ENCODE measurements at places on chromosomes 5 and 9.

DNA sequence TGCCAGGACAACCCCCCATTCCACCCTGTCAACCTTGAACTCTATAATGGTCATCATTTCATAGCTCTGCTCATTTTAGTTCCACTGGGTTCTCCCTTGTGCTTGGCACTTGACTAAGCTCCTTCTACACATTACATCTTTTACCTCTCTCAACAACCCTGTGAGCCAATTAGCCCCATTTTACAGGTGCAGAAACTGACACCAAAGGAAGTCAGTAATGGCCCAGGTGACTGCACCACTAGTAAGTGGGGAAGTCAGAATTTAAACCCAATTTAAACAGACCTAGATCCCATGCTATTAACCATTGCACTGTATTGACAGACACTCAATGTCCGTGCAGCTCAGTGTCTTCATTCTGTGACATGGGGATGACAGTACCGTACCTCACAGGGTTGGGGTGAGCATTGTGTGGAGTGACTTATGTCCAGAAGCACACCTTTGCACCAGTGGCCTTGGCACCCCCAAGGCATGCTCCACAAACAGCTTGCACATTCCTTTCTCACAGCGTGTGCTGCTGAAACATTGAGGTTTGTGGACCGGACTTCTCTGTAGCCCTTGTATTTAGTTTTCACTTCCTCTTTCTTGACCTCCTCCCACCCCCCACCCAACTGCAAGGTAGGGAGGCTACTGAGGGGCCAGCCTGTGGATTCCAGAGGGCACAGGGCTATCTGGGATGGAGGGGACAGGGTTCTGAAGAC lies 23.1 kb downstream of the IRF1 start:
- DNase-seq = peak; percentile 86

- DNase-seq = no peak
Measured at GRCh38 chr9:7802666-7803065, 3.1 kb upstream of the DMAC1 start.

- no peak for DNase-seq
Measured at GRCh38 chr5:67997892-67998457, 217.6 kb upstream of the PIK3R1 start.

GRCh38 chr5:2752059-2752820 lies 763 bp upstream of the IRX2 start:
- DNase-seq = no peak

GRCh38 chr5:148899993-148900392 lies 73.6 kb downstream of the ADRB2 start:
- DNase-seq = no peak

GRCh38 chr9:72485821-72486593 lies 35.4 kb upstream of the TMC1 start:
- no peak for DNase-seq

DNA sequence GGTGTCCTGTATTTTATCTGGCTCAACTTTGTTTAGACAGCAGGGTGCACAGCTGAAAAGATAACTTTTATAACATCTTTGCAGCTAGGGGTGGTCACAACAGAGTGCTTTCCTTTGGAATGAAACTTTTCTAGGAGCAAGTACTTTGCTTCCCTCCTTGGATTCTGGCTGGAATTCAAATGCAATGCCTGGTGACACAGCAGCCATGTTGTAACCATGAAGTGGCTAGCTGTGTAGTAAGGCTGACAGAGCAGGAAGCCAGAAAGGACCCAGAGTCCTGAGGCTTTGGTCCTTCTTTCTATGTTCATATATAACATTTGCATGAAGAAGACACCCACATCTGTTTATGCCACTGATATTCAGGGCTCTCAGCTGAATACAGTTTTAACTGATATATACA lies 48.1 kb downstream of the TENT4A start:
- no peak for DNase-seq

GRCh38 chr5:169862391-169862811 lies 117.9 kb downstream of the INSYN2B start:
- no peak for DNase-seq

GRCh38 chr5:111859533-111860270 lies 102.7 kb upstream of the NREP start:
- DNase-seq = no peak

GRCh38 chr5:38931731-38932130 lies 85.9 kb downstream of the OSMR start:
- DNase-seq = no peak

GRCh38 chr5:154461531-154461930 lies 15.7 kb downstream of the SAP30L start:
- no peak for DNase-seq

- no peak for DNase-seq
Measured at GRCh38 chr9:133371261-133371711, 4.6 kb downstream of the SURF4 start.

- DNase-seq = no peak
Measured at GRCh38 chr5:111528056-111528455, 15.7 kb upstream of the STARD4 start.

DNA sequence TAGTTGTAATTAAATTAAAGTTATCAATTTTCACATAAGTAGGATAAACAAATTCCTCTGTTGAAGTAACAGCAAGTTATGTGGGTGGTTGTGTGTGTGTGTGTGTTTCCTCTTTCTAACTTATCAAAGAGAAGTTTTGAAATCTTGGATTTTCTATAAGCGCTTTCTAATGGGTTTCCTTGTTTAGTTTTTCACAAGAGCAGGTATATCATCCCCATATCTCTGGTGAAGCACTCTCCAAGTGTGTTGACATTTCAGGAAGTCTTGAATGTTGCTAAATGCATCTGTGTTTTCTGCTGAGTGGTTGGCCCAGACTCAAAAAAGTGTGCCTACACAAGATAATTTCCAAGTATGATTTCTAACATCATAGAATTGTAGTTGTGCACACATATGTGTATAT lies 43.3 kb downstream of the PRDM6 start:
- DNase-seq = no peak

DNA sequence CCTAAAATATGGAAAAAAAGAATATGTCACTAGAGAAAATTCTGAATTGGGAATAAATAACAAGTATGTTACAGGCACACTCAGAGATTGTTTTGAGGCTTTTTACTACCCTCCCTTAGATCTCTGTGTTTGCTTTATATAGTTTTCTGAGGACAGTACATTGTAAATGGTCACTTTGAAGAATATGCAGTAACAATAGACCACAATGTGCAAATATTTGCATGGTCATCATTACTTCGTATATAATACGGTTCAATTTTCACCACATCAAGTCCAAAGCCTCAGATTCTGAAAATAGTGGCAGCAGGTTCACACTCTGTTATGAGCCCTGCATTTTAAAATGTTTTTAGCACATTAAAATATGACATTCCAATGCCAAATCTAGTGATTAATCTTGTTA lies 238.6 kb downstream of the ADAMTS6 start:
- DNase-seq = no peak

- no peak for DNase-seq
Measured at GRCh38 chr5:1319436-1320256, 24.8 kb upstream of the TERT start.

DNA sequence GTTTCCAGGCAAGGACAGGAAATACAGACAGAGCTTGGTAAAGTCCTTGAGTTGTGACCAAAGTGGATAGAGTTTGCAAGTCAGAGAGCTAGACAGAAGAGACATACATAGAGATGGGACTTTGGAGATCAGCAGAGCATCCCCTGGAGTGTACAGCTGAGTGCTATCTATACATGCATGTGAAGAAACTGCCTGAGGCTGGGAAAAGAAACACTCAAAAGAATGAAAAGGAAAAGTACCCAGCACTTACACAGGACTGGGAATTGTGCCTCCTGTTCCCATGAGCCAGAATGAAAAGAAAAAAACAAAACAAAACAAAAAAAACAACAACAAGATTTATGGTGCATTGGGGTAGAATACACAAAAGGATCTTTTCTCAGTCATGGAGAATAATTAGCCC lies 606.4 kb downstream of the ZNF608 start:
- DNase-seq = no peak

- no peak for DNase-seq
Measured at GRCh38 chr5:136016945-136017530, 11.8 kb upstream of the TGFBI start.

GRCh38 chr9:72315089-72315509 lies 49.9 kb downstream of the ZFAND5 start:
- no peak for DNase-seq

DNA sequence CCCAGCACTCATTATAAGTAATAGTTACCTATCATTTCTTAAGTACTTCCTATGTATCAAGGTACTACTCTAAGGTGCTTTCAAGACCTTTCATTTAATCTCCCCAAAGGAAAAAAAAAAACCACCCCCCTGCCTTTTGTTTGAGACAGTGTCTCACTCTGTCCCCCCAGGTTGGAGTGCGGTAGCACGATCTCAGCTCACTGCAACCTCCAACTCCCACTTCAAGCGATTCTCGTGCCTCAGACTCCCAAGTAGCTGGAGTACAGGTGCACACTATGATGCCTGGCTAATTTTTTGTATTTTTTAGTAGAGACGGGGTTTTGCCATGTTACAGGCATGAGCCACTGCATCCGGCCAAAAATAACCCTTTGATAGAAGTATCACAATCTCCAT lies 29.9 kb downstream of the SERINC5 start:
- no peak for DNase-seq

DNA sequence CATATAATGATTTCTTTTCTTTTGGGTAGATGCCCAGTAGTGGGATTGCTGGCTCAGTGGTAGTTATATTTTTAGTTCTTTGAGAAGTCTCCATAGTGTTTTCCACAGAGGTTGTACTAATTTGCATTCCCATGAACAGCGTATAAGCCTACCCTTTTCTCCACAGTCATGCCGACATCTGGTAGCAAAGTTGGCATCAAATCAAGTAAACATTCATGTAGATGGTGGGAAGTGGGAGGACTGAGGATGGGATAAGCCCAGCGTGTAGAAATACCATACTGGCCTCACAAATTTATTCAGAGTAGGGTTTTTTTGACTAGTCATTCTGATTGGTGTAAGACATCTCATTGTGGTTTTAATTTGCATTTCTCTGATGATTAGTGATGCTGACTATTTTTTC lies 115.4 kb downstream of the EGFLAM start:
- DNase-seq = no peak

GRCh38 chr9:83233647-83234046 lies 170.7 kb upstream of the RASEF start:
- no peak for DNase-seq

DNA sequence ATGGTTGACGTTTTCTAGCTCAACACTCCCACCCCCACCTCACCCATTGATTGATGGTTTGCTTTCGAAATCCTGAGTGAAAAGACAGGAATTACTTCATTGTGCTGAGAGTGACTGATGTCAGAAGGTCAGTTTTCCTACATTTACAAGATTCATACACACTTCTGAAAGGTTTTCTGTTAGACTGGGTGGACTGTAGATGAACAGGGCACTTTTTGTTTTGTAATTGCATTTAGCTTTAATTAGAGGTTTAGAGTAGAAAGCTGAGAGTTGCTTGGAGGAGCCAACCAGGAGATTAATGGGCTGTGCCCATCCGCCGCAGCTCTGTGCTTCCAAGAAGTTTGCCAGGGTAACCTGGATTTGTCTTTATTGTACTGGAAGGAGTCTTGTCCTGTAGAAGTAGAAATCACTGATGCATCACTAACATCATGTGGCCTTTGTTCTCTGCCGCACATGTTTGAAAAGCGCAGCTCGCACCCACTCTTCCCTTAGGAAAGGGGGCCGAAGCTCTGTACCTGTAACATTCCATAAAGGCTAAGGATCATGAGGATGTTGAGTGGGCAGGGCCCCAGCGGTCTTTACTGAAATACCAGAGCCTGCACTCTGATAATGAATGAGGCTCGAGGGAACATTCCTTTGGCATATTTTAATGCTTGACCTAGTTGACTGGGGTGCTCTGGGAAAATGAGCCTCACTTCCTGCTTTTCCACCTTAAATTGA lies 267.6 kb upstream of the DMRT1 start:
- DNase-seq = no peak

GRCh38 chr9:90086101-90086511 lies 481.3 kb downstream of the GADD45G start:
- no peak for DNase-seq

DNA sequence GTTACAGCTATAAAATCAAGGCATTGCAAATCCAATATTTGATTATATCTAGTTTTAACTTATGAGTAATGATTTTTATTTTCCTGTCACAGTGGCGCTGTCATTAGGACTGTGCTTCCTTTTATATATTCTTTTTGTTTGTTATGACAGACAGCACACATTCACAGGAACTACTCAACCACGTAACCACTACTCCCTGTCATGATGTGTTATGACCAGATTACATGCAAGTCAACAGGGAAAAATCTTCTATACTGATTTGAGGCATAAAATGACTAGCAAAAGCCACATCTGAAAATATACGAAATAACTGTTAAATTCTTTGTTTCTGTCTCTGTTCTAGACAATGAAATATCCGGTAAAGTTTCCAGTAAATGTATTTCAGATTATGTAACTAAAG lies 25.4 kb downstream of the SREK1 start:
- no peak for DNase-seq

GRCh38 chr9:111454751-111455150 lies 29.4 kb downstream of the ECPAS start:
- DNase-seq = no peak

- no peak for DNase-seq
Measured at GRCh38 chr5:156396830-156397081, 69.8 kb downstream of the SGCD start.

DNA sequence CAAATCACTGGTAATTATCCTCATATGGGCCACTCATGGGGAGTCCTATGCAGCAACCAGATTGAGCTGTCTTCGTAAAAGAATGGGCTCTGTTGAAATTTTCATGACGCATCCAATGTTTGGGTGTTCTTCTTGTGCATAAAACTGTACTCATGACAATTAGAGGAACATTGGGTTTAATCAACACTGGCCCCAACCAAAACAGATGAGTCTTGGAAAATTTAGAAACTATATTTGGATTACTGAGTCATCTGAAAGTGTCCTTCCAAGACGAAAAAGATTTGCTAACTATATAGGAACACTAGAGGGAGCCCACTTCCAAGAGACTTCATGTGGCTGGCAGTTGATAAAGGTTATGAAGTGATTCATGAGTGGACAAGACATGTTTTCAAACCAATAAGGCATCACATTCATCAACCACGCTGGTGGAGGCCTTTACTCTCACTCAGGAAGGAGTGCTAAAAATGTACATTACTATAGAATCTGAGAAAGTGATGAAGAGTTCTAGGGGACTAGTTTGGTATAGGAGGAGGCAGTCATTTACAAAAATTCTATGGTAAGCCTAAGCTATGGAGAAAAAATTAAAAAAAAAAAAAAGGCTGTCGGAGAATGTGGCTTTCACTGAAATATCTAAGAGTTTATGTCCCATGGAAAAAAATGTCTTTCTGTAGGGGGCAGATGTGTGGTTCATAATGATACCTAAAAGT lies 313.5 kb downstream of the PRDM9 start:
- DNase-seq = peak; percentile 24

- no peak for DNase-seq
Measured at GRCh38 chr5:15983392-15983791, 196.2 kb downstream of the MARCHF11 start.
